ENCODE measurements at places on chromosomes 3 and 15. TPM values are rescaled to one million over a fixed set of nuclear protein-coding genes. Genes with fewer than 3 reads are reported as not detected.

GRCh38 chr3:118059096-118059495 lies 975.5 kb downstream of the IGSF11 start:
- DNase-seq = no peak

- peak; percentile 28 for DNase-seq
These were observed 167.7 kb downstream of the BCHE start for GRCh38 chr3:165669504-165669903.

DNA sequence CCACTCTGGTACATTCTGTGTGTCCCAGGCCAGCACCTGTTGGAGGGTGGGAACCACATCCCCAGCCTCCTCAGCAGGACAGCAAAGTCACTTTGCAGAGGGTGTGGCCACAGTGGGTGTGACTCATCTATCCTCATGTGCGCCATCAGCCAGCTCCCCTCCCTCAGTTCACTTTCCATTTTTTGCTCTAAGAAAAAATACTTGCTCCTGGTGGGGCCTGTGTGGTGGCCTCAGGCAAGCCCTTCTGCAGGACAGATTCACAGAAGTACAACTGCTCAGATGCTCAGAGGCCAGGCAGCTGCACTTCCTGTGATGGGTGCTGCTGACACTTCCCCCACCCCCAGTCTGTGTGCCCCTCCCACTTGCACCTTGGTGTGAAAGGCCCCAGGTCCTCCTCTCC lies 78.3 kb upstream of the ALDH1L1 start:
- peak; percentile 8 for DNase-seq

DNA sequence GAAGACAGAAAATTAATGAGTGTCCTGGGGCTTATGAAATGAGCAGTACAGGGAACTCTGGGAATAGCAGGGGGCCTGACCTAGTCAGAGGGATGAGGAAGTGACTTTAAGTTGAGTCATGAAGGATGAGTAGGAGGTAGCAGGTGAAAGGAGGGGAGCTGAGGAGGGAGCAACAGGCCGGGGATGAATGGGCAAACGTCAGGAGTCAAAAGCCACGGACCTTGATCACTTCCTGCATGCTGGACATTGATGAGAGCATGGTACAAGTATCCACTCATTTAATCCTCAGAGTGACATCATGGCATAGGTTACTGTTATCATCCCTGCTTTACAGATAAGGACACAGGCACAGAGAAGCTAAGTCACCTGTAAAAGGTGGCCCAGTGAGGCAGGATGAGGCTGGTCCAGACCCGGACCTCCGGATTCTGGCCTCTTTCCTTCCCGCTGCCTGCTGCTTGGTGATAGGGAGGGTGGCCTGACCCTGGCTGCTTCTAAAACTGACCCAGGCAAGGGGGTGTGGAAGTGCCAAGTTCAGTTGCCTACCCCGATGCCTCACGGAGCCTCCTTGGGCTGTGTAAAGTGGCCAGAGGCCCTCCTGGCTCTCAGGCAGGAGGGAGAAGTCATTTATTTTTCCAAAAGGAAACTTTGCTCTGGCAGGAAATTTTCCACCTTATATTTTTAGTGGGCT lies 7.6 kb downstream of the CORO2B start:
- DNase-seq = peak; percentile 98

DNA sequence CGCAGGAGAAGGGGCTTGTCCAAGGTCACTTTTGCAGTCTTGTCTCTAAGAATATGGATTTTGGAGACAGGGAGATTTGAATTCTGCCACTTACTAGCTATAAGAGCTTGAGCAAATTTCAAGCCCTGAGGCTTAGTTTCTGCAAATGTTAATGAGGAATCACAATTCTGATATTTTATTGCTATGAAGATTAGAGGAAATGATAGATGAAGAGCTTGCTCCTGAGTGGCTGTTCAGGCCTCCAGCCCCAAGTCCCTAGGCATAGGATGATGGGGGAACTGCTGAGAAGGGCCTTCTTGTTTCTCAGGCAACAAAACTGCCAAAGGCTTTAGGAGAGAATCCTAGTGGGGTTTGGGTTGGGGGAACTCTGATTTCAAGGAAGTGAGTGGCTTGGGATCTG lies 18.8 kb upstream of the PSTPIP1 start:
- DNase-seq = no peak

DNA sequence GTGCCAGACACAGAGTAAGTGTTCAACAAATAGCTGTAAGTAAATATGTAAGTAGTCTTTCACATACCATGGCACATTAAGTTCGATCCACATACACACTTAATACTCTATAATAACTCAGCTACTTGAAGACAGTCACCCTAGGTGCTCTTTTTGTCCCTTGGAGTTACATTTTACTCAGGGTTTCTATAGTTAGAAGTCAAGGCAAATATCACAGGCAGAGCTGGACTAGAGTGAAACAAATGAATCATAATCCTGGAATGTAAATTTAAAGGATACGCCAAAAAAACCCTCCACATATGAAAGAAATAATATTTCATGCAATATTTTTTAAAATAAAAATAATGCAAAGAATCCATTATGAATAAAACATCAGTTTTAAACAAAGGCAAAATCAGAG lies 461.8 kb downstream of the MAGI1 start:
- peak; percentile 19 for DNase-seq

DNA sequence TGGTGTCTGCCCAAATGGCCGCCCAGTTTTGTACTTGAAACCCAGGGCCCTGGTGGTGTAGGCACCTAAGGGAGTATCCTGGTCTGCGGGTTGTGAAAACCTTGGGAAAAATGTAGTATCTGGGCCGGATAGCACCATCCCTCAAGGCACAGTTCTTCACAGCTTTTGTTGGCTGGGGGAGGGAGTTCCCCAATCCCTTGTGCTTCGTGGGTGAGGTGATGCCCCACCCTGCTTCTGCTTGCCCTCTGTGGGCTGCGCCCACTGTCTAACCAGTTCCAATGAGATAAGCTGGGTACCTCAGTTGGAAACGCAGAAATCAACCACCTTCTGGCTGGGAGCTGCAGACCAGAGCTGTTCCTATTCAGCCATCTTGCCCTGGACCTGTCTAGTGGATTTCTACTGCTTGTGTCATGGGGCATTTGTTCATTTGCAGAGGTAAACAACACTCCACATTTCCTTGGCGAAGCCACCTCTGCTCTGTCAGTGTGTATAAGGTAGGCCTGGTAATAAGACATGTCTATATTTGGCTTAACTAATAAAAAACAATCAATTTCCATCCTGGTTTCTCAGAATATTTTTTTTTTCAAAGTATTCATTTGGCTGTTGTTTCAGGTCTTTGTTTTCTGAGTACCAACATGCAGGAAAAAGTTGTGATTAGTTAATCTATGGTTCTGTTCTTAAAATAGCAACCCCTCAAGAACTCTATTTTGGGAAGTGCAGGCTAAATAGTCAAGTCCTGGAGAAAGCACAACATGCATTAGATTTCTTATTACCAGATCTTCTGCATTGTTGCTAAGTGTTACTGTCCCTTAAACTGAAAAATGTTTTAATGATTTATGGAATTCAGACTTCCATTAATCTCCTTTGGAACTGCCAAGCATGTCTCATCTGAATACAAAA lies 304.3 kb downstream of the ZIC1 start:
- DNase-seq = no peak

DNA sequence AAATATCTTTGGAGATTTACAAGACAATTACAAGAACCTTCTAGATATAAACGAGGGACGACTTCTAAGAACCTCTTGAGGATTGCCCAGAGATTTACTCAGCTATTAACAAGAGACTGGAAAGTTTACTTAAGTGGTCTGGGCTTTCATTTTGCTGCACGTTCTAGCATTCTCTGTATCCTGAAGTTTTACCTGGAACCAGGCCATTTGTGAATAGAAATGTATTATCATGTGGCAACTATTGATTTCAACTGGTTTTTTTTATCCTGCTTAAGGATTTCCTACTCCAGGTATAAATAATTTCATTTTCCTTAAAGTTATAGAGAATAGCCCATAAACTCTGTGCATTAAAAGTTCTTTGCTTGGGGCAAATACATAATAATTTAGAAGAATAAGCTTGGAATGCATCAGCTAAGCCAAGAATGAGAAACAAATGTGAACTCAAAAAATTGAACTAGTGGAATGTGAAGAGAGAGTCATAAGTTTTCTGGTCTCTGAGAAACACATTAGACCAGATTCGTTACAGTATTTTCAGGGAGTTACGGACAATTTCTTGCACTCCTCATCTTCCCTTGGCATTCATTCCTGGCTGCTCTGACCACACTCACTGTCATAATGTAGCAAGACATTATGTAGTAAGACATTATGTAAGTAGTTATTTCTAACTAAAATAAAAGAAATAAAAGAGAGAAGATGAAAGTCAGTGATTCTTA lies 1.3 kb downstream of the AQP9 start:
- no peak for DNase-seq

DNA sequence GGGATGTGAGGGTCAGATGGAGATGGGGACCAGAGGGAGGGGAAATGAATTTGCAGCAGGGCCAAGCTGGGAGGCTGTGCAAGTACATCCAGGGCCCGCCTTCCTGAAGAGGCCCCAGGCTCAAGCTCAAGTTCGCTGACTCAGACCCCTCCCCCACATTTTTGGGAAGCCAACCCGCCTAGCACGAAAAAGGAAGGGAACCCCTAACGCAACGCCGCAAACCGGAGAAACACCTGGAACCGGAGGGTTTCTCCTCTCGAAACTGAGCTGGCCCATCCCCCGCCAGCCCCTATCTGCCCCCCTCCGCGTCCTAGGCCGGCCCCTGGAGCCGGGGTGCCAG lies 624 bp downstream of the AP3B2 start:
- no peak for DNase-seq

ZBBX gene
- total RNA-seq = not detected

FAM240A gene
- not detected for total RNA-seq

RNF13 gene
- total RNA-seq = 25.4 TPM

DNAJC17 gene
- total RNA-seq = 44.4 TPM

POLQ gene
- 14.6 TPM for total RNA-seq

KIAA1143 gene
- total RNA-seq = 30.1 TPM

PLA1A gene
- 0.13 TPM for total RNA-seq
